Fibroblast of lung (primary cell): ENCODE measurements at places on chromosomes 5 and 9. TPM values are rescaled to one million over a fixed set of nuclear protein-coding genes. Genes with fewer than 3 reads are reported as not detected.

- peak overlapping the region; percentile 43 for H3K4me3 ChIP-seq
- no peak overlapping the region for H3K27ac ChIP-seq
- peaks cover 5% of the 10 kb centered on the region for H3K27me3 ChIP-seq
- peak; percentile 52 for DNase-seq
- H3K36me3 ChIP-seq: no peaks in the 10 kb centered on the region
Observed at GRCh38 chr5:129906177-129906887, 2.1 kb downstream of the CHSY3 start.

DNA sequence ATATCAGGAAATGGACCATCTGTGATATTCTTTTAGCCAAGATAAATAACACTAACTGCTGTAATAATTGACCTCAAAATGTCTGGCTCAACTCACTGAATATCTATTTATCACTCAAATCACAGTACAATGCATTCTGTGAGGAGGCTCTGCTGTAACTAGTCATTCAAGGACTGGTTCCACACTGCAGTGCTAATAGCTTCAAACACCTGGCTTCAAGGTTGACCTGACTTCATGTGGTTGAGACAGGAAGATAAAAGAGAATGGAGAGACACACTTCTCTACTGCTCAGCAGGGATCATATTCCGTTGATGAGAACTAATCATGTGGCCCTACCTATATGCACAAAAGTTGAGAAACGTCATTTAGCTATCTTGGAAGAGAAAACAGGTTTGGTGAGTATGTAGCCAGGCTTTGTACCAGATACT, 3.4 kb upstream of the RHOBTB3 start:
- H3K4me3 ChIP-seq: no peak overlapping the region
- no peaks in the 10 kb centered on the region for H3K36me3 ChIP-seq
- peaks cover 26% of the 10 kb centered on the region for H3K4me1 ChIP-seq
- no peaks in the 10 kb centered on the region for H3K27me3 ChIP-seq
- no peak overlapping the region for H3K27ac ChIP-seq
- DNase-seq: peak; percentile 42

DNA sequence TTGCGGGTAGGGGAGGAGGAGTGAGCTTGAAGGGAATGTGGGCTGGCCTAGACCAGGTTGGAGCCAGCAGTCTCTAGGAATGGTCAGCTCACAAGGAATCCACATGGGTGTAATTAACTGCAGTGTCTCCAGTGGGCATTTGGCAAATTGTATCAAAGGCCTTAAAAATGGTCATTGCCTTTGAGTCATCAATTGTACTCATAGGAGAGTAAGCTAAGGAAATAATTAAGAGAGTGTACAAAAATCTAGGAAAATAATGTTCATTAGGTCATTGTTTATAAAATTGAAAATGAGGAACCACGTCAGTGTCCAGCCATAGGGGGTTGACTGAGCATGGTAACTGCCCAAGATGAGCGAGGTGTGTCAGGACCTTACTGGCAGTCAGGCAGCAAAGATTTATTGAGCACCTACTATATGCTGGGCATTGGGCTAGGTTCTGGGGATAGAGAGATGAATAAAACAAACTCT, 29.8 kb upstream of the RPL26L1 start:
- peaks cover 12% of the 10 kb centered on the region for H3K36me3 ChIP-seq
- no peaks in the 10 kb centered on the region for H3K27me3 ChIP-seq
- no peak overlapping the region for H3K4me3 ChIP-seq
- H3K4me1 ChIP-seq: peaks cover 19% of the 10 kb centered on the region

Gene FAM78A
- total RNA-seq: 0.33 and 0.51 TPM in 2 replicates

Gene C9orf50
- total RNA-seq: 0.17 and 0.26 TPM in 2 replicates

- no peaks in the 10 kb centered on the region for H3K36me3 ChIP-seq
- peaks cover 37% of the 10 kb centered on the region for H3K4me1 ChIP-seq
- H3K4me3 ChIP-seq: no peak overlapping the region
Observed at GRCh38 chr5:172412724-172413286, 41.5 kb downstream of the SH3PXD2B start.

DNA sequence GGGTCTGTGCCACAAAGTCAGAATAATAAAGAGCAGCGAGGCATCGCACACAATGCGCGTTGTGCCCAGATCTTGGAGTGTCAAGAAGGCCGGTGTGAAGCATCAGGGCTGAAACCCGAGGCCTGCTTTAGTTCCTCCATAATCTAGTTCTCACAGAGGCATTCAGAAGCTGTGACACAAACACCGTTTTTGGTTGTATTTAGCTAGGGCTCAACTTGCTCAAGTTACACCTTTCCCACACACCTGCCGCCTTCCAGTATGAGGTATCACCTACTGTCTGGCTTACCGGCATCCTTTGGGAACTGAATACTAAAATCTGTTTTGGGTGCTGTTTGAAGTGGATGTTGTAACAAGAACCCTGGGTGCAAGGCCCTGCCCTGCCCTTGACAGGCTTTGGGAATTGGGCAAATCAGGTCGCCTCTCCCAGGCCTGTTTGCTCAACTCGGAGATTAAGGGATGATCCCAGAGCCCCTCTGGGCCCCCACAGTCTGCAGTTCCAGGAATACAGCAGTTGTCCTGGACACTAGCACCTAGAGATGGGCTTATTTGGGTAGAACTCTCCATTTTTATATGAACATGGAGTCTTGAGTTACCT, 27.0 kb downstream of the SLC25A25 start:
- peaks cover 5% of the 10 kb centered on the region for H3K36me3 ChIP-seq
- H3K4me1 ChIP-seq: peaks cover 48% of the 10 kb centered on the region
- H3K4me3 ChIP-seq: no peak overlapping the region
- peak overlapping the region; percentile 96 for H3K27ac ChIP-seq
- no peak for DNase-seq

- DNase-seq: no peak
- no peaks in the 10 kb centered on the region for H3K27me3 ChIP-seq
- H3K27ac ChIP-seq: no peak overlapping the region
- H3K36me3 ChIP-seq: no peaks in the 10 kb centered on the region
- no peak overlapping the region for H3K4me3 ChIP-seq
Observed at GRCh38 chr5:94385767-94386166, 232.6 kb downstream of the KIAA0825 start.

DNA sequence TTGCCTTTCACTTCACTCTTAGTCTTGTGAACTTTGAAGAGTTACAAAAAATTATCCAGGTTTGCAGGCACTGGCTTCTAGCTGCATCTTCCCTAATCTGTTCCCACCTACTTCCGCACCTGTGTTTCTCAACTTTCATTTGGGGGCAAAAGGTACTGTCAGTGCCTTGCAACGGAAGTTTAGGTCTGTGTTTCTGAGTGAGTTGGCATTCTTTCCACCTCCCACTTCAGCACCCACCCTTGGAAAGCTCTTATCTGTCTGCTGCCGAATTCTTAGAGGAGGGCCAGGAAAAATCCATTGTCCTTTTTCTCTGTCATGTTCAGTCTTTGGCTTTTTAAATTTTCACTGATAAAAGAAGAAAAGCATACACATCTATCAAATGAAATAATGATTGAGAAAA, 89.7 kb upstream of the RASGRF2 start:
- no peak overlapping the region for H3K27ac ChIP-seq
- no peak overlapping the region for H3K4me3 ChIP-seq
- no peak for DNase-seq
- no peaks in the 10 kb centered on the region for H3K36me3 ChIP-seq
- H3K27me3 ChIP-seq: no peaks in the 10 kb centered on the region

DNA sequence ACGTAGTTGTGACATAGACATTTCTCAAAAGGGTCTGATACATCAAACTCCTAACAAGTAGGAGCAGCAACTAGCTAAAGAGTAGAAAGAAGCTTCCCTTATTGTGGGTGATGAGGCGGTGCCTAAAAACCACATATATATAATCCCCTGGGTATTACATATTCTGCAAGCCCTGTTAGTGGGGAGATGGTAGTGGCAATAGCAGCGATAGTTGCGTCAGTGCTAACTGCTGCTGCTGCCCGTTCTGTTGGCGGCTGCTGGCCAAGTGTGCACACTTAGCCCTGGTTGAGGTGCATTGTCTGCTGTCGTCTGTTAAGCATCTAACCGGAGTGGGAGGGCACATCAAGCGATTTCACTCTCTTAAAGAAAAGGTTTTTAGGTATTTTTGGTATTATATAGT, 35.8 kb downstream of the VLDLR start:
- H3K36me3 ChIP-seq: no peaks in the 10 kb centered on the region
- H3K4me3 ChIP-seq: no peak overlapping the region
- no peak overlapping the region for H3K27ac ChIP-seq
- no peaks in the 10 kb centered on the region for H3K4me1 ChIP-seq

DNA sequence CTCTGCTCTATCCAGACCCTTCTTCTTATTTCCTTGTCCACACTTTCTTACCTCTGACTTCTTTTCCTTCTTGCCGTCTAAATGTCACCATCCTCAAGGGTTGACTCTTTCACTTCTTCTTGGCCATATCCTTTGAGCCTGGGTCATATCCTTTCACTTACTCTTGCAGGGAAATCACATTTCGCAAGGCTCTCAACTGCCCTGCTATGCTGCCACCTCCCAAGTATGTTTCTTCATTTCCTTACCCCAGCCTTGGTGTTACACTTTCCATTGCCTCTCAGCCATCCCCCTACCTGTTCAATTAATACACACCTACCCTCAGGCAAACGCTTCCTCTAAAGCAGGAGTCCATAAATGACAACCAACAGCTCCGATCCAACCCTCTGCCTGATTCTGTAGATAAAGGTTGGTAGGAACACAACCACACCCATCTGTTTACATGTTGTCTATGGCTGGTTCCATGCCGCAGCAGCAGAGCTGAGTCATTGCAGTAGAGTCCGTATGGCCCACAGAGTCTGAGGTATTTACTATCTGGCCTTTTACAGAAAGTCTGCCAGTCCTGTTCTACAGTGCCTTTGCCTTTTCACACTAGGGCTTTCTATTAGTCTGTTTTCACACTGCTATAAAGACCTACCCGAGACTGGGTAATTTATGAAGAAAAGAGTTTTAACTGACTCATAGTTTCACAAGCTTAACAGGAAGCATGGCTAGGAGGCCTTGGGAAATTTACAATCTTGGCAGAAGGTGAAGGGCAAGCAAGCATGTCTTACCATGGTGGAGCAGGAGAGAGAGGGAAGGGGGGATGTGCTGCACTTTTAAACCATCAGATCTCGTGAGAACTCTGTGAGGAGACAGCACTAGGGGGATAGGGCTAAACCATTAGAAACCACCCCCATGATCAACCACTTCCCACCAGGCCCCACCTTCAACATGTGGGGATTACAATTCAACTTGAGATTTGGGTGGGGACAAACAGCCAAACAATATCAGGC, 97.9 kb downstream of the SV2C start:
- no peaks in the 10 kb centered on the region for H3K36me3 ChIP-seq
- no peak overlapping the region for H3K4me3 ChIP-seq
- no peaks in the 10 kb centered on the region for H3K4me1 ChIP-seq
- H3K27ac ChIP-seq: no peak overlapping the region
- H3K27me3 ChIP-seq: no peaks in the 10 kb centered on the region

GRCh38 chr9:26800322-26800721, 92.3 kb downstream of the CAAP1 start:
- no peaks in the 10 kb centered on the region for H3K4me1 ChIP-seq
- no peaks in the 10 kb centered on the region for H3K27me3 ChIP-seq
- H3K4me3 ChIP-seq: no peak overlapping the region
- H3K27ac ChIP-seq: no peak overlapping the region
- no peak for DNase-seq
- H3K36me3 ChIP-seq: no peaks in the 10 kb centered on the region

- no peaks in the 10 kb centered on the region for H3K27me3 ChIP-seq
- no peak overlapping the region for H3K4me3 ChIP-seq
- no peaks in the 10 kb centered on the region for H3K36me3 ChIP-seq
- DNase-seq: no peak
Observed at GRCh38 chr5:27458287-27458686, 419.9 kb upstream of the CDH9 start.

GRCh38 chr5:131613423-131613822, 21.6 kb downstream of the RAPGEF6 start:
- DNase-seq: no peak
- H3K27me3 ChIP-seq: no peaks in the 10 kb centered on the region
- H3K36me3 ChIP-seq: no peaks in the 10 kb centered on the region
- no peak overlapping the region for H3K27ac ChIP-seq
- H3K4me1 ChIP-seq: peaks cover 5% of the 10 kb centered on the region

Gene SH3PXD2B
- total RNA-seq: 21.1 and 23.9 TPM in 2 replicates

- no peaks in the 10 kb centered on the region for H3K27me3 ChIP-seq
- no peak for DNase-seq
- no peak overlapping the region for H3K4me3 ChIP-seq
- H3K4me1 ChIP-seq: no peaks in the 10 kb centered on the region
- H3K36me3 ChIP-seq: no peaks in the 10 kb centered on the region
Observed at GRCh38 chr5:143118222-143118621, 285.3 kb downstream of the NR3C1 start.

DNA sequence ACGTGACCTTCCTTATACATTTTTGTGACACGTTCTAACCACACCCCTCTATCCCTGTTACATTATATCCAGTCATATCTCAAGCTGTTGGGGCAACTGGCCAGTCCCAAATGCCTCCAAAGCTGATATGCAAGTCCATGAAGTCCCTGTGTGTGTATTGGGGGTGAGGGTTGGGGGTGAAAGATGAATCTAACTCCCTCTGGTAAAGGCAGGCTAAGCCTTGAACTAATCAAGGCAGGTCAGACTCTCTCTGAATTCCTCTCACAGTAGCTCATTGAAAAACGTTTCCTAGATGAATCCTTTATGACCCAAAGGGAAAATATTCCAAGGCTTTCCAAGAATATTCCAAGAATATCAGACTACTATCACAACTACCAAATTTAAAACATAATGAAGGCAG, 174.4 kb downstream of the MUSK start:
- H3K36me3 ChIP-seq: no peaks in the 10 kb centered on the region
- DNase-seq: no peak
- H3K27ac ChIP-seq: no peak overlapping the region
- H3K4me3 ChIP-seq: no peak overlapping the region
- peaks cover 2% of the 10 kb centered on the region for H3K4me1 ChIP-seq

- no peaks in the 10 kb centered on the region for H3K27me3 ChIP-seq
- DNase-seq: no peak
- no peaks in the 10 kb centered on the region for H3K4me1 ChIP-seq
- no peak overlapping the region for H3K4me3 ChIP-seq
Observed at GRCh38 chr5:160298189-160298588, 14.2 kb downstream of the CCNJL start.

DNA sequence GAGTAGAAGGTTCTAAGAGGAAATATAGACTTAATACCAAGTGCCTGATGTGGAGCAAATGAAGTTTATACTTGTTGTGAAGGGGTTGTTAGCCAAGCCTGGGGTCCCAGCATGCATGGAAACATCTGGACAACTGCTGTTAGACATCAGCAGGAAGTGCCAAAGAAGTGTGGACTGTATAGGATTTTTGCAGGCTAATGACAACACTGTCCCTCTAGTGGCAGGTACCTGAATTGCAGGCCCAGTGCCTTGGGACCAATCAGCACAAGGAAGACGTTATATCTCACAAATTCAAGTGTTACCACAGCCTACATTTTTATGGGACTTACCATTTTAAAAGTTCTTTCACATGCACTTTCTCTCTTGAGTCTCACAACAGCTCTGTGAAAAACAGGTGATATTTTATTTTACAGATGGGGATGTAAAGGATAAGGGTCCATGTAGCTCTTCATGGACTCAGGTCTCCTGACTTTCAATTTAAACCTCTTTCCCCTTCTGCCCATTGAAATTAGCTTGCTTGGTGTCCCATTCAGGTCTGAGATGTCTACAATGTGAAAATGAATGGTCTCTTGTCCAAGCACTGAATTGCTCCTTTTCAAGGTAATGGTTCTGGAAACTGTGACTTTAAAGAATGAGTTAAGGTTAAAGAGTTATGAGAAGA, 89.0 kb upstream of the MAP1B start:
- DNase-seq: peak; percentile 40
- H3K4me3 ChIP-seq: no peak overlapping the region
- H3K27ac ChIP-seq: no peak overlapping the region
- H3K36me3 ChIP-seq: no peaks in the 10 kb centered on the region
